Amygdala (tissue), 56 donors: ENCODE measurements at places on chromosomes 3 and 15.

DNA sequence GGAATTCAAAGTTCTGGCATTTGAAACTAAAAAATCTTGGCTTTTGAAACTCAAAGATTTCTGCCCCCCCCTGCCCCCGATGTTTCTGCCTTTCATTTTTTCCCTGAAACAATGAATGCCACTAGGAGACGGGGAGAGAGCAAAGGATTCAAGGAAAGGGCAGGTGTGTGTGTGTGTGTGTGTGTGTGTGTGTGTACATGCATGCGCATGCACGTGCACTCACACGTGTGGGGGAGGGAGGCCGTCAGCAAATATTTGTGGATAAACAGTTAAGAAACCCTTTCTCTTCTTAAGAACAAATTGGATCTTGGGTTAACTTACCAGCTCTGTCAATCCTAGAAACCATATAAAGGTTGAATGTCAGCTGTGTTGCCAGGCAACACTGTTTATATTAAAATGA is 29.2 kb upstream of the CCDC174 start:
- no peak for DNase-seq

DNA sequence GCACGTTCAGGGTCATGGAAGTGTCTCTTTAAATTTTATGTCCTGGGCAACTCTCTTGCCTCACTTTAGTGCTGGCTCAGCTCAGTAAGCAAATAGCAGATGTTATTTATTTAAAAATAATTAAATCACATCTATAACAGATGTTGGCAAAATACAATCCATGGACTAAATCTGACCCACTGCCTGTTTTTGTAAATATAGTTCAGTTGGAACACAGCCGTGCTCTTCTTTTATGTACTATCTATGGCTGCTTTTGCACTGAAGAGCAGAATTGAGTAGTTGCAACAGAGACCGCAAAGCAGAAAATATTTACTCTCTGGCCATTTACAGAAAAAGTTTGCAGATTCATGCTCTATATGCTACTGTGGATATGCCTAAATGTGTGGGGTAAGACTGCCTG is 79.2 kb downstream of the SAMMSON start:
- DNase-seq, result no peak

DNA sequence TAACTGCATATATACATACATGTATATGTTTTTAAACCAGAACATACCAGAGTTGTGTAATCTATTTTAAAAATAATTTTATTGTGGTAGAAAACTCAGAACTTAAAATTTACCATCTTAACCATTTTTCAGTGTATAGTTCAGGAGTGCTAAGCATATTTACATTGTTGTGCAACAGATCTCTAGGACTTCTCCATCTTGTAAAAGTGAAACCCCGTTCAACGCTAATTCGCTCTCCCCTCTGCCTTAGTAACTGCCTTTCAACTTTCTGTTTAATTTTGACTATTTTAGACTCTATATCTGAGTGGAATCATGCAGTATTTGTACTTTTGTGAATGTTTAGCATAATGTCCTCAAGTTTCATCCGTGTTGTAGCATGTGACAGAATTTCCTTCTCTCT is 51.8 kb upstream of the SSR3 start:
- DNase-seq, result no peak

- DNase-seq, result no peak
Measured at GRCh38 chr3:54515441-54516213, 393.3 kb downstream of the CACNA2D3 start.

GRCh38 chr3:184223946-184224345 is 5.4 kb upstream of the VWA5B2 start:
- DNase-seq, result no peak
